Activated CD8-positive, alpha-beta memory T cell treated with anti-CD3 and anti-CD28 coated beads, Interleukin-2, amount 50 U/mL, for 4 hours (primary cell): ENCODE measurements at places on chromosomes 4 and X.
A peak's percentile ranks its signal among the peaks of the same experiment; 100 is the strongest.

- no peak for DNase-seq
Observed at GRCh38 chr4:86302251-86302650, 57.6 kb downstream of the MAPK10 start.

DNA sequence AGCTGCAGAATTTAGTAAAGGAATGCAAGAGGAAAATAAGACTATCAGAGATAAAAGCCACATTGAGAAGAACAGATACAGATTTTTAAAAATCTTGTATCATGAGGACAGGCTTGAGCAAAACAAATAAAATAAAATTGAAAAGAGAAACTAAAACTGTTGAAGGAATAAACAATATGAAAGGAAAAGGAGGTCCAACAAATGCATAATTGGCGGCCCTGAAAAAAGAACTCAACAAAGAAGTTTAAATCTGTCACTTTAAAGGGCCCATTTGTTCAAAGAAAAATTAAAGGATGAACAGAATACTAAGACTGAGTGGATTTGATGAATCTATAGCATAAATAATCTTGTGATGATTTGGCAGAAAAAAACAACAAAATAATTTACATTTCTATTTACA lies 36.5 kb downstream of the TMPRSS11B start:
- DNase-seq = no peak

- no peak for DNase-seq
Observed at GRCh38 chr4:101322743-101323142, 24.6 kb downstream of the PPP3CA start.

GRCh38 chr4:84826681-84827080 lies 139.8 kb downstream of the WDFY3 start:
- no peak for DNase-seq

DNA sequence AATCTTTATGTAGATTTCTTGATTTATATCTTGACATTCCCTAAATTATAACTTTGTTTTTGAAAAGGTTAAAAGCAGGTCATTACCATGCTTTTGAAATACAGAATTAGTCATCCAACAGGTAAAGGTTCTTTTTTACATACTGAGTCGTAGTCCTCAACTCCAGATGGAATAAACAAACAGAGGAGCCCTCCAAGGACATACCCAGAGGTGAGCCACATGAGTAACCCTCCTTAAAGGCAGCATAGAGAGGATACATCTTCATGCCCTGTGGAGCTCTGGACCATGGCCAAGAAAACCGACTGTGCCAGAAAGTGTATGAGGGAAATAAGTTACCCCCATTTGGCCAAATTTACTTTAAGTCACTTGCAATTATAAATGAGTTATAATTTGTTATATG lies 95.3 kb upstream of the MCF2 start:
- DNase-seq = no peak

GRCh38 chrX:31550158-31550557 lies 478.3 kb upstream of the FTHL17 start:
- DNase-seq = no peak

DNA sequence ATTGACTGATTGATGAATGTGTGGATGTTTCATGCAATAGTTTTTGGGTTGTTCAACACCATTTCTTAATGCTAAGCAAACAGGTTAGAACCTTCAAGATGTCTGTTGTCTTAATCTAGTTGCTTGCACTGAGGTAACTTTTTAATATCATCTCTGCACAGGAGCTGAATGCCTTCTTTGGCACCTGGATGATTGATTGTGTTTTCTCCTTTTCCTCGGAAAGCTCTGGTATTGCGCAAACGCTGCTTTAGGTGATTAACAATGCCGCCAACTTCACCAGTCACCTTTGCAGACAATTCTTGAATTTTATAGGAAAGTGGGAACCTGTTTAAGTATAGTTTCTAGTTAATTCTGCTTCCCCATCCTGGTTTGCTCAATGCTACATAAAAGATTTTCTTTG lies 48.2 kb downstream of the RTL9 start:
- no peak for DNase-seq

GRCh38 chr4:164012396-164013027 lies 518.0 kb downstream of the TMA16 start:
- DNase-seq = peak; percentile 14

DNA sequence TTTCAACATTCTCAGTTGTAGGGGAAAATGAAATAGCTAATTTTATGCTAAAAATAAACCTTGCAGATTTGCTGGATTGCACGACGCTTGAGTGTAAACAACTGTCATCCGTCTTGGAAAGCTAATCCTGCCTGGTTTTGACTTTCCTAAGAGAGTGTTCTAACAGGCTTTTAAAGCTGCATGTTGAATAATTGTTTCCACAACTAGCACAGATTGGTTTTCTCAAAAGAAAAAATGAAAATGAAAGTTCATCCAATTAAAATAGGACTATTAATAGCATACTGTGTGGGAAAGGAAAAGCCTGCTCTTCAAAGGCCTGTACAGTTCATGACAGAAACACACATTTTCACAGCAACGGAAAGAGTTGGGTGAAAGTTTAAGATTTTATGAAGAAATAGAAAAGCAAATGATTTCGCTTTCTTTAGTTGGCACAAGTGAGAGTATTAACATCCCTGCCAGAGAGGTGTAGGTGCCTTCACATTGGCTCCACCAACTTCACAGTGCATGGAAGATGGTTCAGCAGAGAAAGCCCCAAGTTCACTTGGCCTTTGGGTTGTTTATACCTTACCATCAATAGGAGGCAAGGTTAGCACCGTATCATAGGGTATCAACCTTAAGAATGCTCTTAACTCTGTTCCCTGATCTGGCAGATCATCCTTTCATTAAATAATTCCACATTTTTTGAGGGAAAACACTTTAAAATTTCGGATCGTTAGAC lies 140.0 kb upstream of the GUCY1A1 start:
- no peak for DNase-seq

- no peak for DNase-seq
Observed at GRCh38 chr4:53885668-53886067, 178.7 kb downstream of the CHIC2 start.

- DNase-seq = no peak
Observed at GRCh38 chrX:48976086-48976485, 4.4 kb upstream of the KCND1 start.

GRCh38 chr4:31114816-31115215 lies 394.6 kb downstream of the PCDH7 start:
- no peak for DNase-seq

GRCh38 chr4:48195374-48195773 lies 61.3 kb upstream of the TXK start:
- DNase-seq = no peak

DNA sequence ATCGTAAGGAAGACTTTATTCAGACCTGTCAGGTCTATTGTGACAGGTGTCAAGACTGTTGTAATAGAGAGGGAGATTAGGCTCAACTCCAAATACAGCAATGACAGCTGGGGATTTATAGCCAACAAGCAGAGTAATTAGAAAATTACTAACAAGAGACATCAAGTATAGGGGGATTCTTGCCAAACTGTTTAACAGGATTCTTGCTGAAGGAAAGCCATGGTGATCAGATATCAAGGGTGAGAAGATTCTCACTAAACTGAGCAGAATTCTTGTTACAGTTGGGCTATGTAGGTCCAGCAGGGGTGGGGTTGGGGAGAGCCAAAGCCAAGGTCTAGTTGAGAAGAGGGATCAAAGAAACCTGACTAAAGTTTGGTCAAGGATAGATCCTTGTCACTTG lies 461.0 kb upstream of the GALNT7 start:
- no peak for DNase-seq

DNA sequence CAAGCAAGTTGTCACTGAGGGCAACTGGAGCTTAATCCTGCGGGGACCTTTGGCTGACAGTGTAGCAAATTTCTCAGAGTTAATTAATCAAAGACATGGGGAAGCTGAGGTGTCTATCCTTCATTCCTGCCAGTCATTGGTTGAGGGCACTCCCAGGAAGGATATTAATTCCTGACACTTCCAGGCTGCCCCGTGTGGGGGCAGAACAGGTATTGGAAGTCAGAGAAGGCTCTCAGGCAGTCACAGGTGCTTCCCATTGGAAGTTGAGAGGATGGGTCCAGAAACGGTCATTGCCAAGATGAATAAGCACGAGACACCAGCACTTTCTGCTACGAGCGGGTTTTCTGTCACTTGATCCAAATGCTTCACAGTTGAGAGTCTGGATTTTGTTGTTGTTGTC lies 29.1 kb upstream of the CD38 start:
- no peak for DNase-seq

DNA sequence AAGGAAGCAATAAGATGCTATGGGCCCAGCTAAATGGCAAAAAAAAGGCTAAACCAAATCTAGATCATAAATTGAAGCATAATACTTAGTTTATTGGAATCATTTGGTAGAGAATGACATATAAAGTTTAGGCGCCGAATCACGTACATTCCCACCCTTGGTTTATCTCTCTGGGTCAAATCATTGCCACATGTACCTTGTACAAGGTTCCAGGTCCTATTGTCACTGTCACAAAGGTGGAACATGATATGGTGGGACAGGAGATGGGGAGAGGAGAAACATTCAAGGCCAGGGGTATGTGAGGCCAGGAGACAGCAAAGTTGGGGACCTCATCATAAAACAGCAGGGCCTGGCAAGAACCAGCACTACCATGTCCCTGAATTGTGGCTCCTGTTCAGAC lies 13.4 kb downstream of the MAML3 start:
- DNase-seq = no peak

- DNase-seq = no peak
Observed at GRCh38 chr4:6271701-6272465, 2.2 kb downstream of the WFS1 start.

DNA sequence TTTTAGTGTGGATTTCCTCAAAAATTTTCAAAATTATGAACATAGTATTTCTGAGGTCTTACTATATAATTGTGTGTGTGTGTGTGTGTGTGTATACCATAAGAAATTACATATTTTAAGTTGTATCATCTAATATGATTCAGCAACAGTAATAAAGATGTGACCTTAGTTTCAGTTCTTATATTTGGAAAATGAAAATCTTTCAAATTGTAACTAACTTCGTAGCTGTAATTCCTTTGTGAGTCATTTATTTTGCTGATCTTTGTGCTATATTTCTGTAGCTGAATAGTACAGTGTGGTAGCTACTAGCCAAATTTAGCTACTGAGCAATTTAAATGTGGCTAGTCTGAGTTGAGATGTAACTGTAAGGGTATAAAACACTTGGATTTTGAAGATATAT lies 116.4 kb downstream of the RAP1GDS1 start:
- no peak for DNase-seq

- DNase-seq = no peak
Observed at GRCh38 chr4:28677808-28678207, 1817.2 kb downstream of the STIM2 start.

GRCh38 chr4:123653236-123653635 lies 256.6 kb downstream of the SPRY1 start:
- no peak for DNase-seq

DNA sequence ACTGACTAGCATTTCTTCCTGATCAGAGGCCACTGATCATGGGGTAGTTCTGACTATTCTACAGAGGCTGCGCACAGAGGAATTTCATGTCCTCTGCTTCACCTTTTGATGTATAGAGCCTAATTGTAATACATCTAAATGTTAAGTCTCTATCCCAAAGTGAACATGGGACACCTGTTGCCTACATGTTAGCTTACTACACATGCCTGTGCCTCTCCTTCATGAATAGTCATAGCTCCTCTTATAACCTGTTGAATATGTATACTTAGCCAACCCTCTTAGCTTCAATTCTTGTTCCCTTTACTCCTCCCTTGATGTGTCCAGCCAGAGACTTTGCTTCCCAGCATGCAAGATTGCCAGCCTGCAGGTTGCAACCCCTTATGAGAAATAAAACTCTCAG lies 9.6 kb upstream of the THOC2 start:
- no peak for DNase-seq

GRCh38 chr4:38371391-38371851 lies 292.6 kb upstream of the KLF3 start:
- no peak for DNase-seq

DNA sequence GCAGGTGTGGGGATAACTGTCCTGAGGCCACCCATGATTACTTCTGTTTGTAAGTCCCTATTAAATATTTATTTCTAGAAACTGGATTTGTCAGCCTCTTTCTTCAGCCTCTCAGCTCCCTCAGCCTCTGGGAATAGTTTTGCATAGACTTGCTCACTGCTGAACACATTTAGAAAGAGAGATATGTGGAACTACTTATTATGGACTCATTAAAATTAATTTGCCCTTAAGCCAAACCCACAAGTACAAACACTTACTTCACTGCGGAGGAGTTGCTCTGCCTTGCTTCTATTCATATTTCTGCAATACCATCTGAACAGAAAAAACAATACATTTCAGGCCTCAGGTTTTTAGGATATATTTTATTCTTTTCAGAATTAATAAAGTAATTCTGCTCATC lies 22.4 kb upstream of the TXK start:
- DNase-seq = no peak

- no peak for DNase-seq
Observed at GRCh38 chrX:154380153-154380552, 1.1 kb downstream of the EMD start.

GRCh38 chr4:76879731-76880364 lies 18.1 kb downstream of the SOWAHB start:
- DNase-seq = no peak

DNA sequence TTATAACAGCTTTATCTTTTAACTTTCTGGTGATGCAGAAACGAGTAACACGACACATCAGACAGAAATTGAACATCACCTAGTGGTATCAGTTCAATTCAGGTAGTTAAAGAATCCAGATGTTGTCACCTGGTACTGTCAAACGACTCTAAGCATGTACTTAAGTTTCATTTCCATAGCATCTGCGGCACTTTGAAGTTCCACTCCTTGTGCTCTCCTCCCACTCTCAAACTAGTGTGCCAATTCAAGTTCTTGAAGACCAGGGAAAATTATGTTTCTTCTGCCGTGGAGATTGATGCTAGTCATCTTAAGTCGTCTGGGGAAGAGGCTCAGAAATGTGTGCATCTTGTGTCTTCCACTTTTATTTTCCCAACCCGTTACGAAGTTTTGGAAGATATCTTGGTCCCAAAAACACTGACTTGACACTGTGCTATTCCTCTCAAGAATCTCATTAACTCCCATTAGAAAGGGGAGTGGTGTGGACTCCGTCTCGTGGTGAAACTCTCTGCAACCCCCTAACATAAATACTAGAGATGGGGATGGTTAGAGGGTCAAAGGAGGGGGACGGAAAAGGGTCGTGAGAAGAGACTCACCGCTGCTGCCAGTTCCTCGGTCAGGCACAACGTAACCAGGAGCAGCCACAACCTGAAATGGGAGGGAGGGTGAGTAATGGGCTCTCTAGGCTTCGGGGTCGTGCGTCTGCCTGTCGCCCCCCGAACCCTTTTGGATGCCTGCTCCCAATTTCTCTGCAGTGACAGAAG lies 693 bp downstream of the COL4A6 start:
- no peak for DNase-seq

GRCh38 chrX:69076088-69076487 lies 89.2 kb downstream of the PJA1 start:
- no peak for DNase-seq

GRCh38 chrX:93229036-93229435 lies 444.3 kb downstream of the NAP1L3 start:
- DNase-seq = no peak

- no peak for DNase-seq
Observed at GRCh38 chr4:41877020-41877796, 58.0 kb upstream of the TMEM33 start.
